CD8-positive, alpha-beta T cell (primary cell): ENCODE measurements at places on chromosomes 16 and 17. TPM values are rescaled to one million over a fixed set of nuclear protein-coding genes. Genes with fewer than 3 reads are reported as not detected.

DNA sequence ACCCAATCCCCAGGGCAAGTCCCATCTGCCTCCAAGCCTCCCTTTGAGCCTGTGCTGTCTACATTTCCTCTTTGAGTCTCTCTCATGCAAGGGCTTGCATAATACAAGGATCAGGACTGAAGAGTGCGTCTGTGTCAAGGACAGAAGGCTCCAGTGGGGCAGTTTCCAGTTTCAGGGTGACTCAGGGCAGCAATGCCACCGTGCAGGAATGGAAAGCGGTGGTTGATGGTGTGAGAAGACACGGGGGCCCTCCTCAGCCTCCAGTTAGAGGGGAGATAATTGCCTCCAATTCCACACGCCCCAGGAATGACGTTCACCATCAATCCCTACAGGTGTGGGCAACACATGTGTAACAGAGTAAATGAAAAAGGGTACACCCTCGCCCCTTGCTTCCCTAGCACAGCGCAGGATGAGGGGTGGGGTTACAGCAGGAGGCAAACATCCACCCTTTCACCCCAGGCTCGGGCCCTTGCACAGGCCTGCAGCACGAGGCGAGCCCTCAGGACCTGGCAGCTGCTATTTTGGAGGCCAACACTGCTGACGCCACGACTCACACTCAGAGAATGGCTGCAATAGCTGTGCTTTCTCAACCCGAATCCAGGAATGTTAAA lies 24.8 kb upstream of the SLC25A19 start:
- DNase-seq = no peak

GRCh38 chr16:9048302-9048700 lies 43.1 kb upstream of the HAPSTR1 start:
- no peak for DNase-seq

The KIF2B gene
- not detected for total RNA-seq

DNA sequence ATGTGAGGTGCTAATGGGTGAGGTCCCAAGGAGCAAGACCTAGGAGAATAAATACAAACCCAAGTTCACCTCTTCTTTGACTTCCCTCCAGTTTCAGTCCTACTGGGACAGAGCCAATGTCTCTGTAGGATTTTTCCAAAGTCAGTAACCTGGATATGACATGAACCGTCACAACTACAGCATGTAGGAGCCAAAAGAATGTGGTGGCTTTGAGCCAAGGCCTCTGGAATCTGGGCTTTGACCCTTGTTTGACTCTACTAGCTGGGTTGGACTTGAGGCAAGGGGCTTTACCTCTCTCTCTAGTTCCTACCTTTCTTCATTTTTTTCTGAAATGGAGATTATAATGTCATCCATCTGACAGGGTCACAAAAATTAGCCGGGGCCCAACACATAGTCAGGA lies 91.4 kb downstream of the CACNG3 start:
- DNase-seq = no peak

DNA sequence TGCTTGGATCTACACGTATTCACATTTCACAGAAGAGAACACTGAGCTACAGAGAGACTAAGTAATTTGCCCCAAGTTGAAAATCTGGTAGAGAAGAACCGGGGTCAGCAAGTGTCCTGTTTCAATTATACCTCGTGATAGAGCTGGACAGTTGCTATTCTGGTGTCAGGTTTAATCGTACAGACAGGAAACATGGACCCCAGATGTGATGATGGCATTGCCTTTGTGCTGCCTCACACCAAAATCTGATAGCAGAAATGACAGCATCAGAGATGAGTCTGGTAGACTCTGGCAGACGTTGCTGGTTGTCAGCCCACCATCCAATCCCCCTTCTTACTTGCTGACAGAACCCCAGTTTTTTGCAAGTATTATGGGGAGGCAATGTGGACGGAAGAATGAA lies 112.1 kb upstream of the FOXF1 start:
- no peak for DNase-seq

DNA sequence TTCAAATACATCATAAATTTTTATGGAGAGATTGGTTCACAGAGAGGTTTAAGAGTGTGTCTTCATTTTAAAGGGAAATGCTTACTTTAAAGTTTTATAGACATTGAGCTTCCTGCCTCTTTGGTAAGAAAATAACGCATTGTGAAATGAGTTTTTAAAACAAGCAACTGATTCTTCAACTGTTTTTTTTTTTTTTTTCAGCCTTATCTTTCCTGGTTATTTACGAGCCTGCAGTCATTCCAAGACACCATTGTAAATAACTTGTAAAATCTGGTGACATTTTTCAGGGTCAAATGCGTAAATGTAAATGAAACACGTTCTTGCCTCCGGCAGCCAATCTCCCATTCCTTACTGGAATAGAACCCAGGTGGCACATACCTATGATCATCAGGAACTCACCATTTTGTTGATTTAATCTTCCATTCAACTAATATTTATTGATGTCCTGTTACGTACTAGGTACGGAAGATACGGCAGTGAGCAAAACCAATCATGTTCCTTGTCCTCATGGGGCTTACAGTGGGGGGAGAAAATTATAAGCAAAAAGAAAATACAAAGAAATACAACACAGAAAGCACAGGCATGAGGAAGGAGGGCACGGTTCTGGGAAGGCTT lies 33.2 kb upstream of the CDYL2 start:
- DNase-seq = no peak

GRCh38 chr16:30064729-30065101 lies 845 bp upstream of the ALDOA start:
- no peak for DNase-seq

- no peak for DNase-seq
These were observed 6.5 kb upstream of the KRTAP3-1 start for GRCh38 chr17:41015454-41015853.

GRCh38 chr17:57954397-57955182 lies 622 bp downstream of the CUEDC1 start:
- no peak for DNase-seq

DNA sequence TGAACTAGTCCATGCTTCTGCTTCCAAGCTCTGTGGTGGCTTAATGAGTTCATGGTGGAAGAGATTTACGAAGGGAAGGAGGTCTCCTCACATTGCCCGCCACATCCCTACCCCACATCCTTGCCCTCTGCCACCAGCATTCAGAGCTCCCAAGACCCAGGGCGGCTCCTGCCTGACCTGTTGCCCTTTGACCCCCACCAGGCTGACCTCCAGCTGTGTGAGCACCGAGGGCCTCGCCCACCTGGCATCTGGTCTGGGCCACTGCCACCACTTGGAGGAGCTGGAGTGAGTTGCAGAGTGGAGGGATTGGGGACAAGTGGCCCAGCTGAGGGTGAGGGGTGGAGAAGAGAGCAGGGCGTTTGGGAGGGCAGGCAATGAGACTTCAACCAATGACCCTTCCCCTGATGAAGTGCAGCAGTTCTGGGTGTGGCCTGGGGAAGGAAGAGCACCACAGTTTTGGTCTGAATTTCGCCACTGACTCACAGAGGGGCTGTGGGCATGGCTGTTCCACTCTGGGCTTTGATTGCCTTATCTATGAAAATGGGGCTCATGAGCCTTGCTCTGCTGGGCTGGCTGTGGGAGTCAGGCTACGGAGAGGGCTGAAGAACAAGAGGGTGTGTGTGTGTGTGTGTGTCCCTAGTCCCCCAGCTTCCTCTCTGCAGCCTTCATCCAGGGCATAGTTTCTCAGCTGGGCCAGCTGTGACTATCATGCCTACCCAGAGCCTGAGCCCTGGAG lies 22.6 kb upstream of the CPNE2 start:
- no peak for DNase-seq

The SPN gene
- total RNA-seq = 38.2 TPM

GRCh38 chr17:37256627-37257026 lies 119.2 kb upstream of the C17orf78 start:
- no peak for DNase-seq

DNA sequence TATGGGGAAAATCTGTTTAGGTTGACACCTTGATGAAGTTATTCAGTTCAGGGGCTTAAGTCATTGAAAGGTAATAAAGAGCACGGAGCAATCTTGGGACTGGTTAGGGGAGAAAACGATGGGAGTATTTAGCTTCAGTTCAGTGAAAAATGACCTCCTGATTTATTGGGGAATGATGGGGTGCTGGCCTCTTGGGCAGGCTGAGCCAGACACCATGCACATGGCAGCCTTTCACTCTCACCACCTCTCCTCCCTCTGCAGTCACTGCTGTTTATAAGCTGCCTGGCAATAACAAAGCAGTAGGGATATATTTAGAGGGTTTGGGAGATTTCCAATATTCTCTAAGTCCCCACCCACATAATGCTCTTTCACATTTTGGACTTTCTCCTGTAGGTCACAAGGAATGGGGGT lies 140.5 kb upstream of the HS3ST2 start:
- DNase-seq = no peak

GRCh38 chr17:53032861-53033271 lies 789.9 kb upstream of the KIF2B start:
- no peak for DNase-seq

The KRTAP1-5 gene
- not detected for total RNA-seq

The JPH3 gene
- not detected for total RNA-seq

The SGSM2 gene
- 176 TPM for total RNA-seq

The TBC1D3G gene
- total RNA-seq = not detected

GRCh38 chr16:15954814-15955151 lies 5.4 kb downstream of the ABCC1 start:
- no peak for DNase-seq

The GLTPD2 gene
- total RNA-seq = 0.33 TPM

DNA sequence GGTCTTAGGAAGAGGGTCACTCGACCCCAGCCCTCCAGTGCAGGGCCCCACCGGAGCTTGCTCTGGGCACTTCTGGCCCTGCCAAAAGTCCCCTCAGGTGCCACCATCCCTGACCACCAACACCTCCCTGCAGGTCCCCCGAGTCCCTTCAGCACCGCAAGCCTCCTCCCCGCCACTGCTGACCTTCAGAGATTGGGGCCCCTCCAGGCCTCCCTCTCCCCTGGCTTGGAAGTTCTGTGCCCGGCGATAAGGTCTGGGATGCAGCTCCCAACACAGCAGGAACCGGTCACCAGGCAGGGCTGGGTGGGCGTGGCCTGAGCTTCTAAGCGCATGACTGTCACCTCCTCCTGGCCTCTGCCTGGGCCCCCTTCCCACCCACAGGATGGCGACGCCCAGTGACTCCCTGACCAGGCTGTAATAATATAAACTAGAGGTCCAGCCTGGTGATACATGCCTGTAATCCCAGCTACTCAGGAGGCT lies 11.2 kb downstream of the PIEZO1 start:
- no peak for DNase-seq

GRCh38 chr17:49696233-49696761 lies 11.5 kb downstream of the SLC35B1 start:
- peak; percentile 68 for DNase-seq

The INCA1 gene
- total RNA-seq = not detected

The NPIPB8 gene
- total RNA-seq = 1.7 TPM

DNA sequence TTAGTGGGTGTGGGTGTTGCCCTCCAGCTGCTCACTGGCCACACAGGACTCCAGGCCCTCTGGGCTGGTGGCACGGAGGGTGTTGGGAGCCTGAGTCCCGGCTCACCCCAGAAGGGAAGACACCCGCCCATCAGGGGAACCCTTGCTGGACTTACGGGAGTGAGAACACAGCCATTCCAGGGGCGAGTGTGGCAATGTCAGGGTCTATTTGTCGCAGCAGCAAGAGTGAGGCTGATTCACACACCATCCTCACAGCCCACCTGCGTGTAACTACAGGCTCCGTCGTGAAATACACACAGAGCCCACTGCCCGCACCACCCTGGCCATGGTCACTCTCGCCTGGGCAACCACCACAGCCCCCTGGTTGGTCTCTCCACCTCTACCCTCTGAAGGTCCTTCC lies 17.8 kb upstream of the AATK start:
- no peak for DNase-seq

DNA sequence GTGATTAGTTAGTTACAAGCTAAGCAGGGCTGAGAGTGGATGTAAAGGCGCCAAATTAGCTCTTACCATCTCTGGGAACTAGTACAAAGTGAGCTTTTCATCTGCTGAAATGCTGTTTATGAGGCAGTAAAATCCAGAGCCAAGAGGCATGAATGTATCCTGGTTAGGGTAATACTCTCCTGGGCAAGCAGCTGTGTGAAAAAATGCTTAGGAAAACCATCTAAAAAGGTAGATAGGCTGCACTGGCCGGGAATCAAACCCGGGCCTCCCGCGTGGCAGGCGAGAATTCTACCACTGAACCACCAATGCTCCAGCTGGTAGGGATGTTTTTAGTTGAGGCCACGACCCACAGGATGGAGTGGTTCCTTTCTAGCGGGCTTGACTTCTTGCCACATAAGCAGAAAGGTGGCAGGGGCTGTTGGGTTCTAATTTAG lies 23.0 kb downstream of the VAC14 start:
- DNase-seq = no peak

DNA sequence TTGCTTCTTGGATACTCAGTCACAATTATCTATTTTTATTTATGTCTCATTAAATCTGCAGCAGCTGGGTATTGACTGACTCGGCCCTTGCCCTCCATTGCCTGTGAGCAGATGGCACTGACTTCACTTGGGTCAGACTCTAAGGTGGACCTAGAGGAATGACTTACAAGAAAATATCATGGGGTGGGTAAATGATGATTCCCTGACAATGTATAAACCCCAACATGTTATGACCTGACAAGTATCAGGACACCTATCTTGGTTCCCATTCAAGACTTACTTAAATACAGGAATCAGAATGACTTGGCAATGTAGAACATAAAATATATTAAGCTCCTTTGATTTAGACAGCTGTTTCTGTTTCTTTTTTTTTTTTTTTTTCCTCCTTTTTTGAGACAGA lies 953.5 kb downstream of the CDH11 start:
- DNase-seq = no peak

DNA sequence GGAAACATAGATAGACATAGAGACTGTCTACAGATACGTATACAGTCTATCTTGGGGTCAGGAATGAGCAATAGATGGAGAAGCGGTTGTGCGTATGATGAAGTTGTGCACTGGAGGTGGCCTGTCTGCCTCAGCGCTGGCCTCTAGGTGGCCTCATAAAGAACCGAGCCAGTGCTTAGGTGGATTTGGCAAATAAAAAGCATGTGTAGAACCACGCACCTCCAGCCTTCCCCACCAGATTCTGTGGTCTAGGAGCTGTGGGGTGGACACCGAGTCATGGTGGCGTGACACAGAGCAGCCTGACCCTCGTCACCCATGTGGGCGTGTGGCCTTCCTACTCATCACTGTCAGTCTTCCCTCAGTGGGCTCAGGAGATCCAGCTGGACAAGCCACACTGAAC lies 34.0 kb downstream of the PGS1 start:
- DNase-seq = peak; percentile 46

The GDPD3 gene
- 3.6 TPM for total RNA-seq

The MT4 gene
- total RNA-seq = not detected

- no peak for DNase-seq
These were observed 62.7 kb downstream of the HLF start for GRCh38 chr17:55327225-55328088.

The STH gene
- not detected for total RNA-seq

- no peak for DNase-seq
These were observed 717.8 kb downstream of the MAF start for GRCh38 chr16:78882751-78883150.

- no peak for DNase-seq
These were observed 21.3 kb downstream of the TMEM186 start for GRCh38 chr16:8776129-8776584.

DNA sequence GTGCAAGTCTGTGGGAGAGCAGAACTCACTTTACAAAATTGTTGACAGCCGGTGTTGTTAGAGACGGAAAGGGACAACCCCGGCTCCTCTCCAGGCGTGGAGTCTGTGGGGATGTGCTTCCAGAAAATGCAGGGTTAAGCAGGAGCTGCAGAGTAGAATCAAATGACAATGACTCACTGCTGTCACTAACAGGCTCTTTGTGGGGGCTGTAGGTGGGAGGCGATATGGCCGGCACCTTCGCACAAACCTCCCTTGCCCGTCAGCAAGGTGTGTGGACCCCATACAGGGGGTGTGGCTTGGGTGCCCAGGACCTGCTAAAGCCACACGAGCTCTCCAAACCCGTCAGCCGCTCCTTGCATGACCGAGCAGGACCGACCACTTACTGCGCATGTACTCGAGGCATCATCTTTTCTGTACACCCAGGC lies 5.8 kb downstream of the PDK2 start:
- no peak for DNase-seq
